ENCODE measurements at places on chromosomes 5 and 9. TPM values are rescaled to one million over a fixed set of nuclear protein-coding genes. Genes with fewer than 3 reads are reported as not detected.
A peak's percentile ranks its signal among the peaks of the same experiment; 100 is the strongest.

- no peak overlapping the region for H3K4me3 ChIP-seq
- no peak overlapping the region for H3K27ac ChIP-seq
- peaks cover 30% of the 10 kb centered on the region for H3K4me1 ChIP-seq
- H3K36me3 ChIP-seq = no peaks in the 10 kb centered on the region
- H3K27me3 ChIP-seq = no peaks in the 10 kb centered on the region
These were observed 2.2 kb upstream of the TSPAN17 start for GRCh38 chr5:176644878-176645670.

GRCh38 chr5:174520420-174521396 is 203.7 kb upstream of the MSX2 start:
- H3K4me3 ChIP-seq = no peak overlapping the region
- H3K27me3 ChIP-seq = no peaks in the 10 kb centered on the region
- H3K4me1 ChIP-seq = no peaks in the 10 kb centered on the region
- H3K27ac ChIP-seq = no peak overlapping the region
- H3K36me3 ChIP-seq = no peaks in the 10 kb centered on the region

DNA sequence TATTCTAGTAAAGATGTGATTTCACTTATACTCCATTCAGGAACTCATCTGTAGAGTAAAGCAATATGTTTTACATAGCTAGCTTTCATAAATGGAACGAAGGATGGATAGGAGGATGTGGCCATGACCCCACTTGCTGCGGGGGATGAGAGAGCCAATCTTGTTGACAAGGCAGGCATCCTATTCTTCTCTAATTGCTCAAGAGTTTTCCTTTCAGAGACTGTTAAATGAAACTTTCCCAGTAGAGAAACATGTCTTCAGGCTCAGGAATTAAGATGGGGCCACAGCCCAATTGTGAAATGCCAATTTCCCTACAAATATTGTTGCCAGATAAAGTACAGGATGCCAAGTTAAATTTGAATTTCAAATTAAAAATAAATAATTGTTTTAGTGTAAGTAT is 196.2 kb upstream of the TUT7 start:
- H3K27me3 ChIP-seq = no peaks in the 10 kb centered on the region
- H3K4me1 ChIP-seq = no peaks in the 10 kb centered on the region
- DNase-seq = no peak
- no peaks in the 10 kb centered on the region for H3K36me3 ChIP-seq
- no peak overlapping the region for H3K4me3 ChIP-seq

DNA sequence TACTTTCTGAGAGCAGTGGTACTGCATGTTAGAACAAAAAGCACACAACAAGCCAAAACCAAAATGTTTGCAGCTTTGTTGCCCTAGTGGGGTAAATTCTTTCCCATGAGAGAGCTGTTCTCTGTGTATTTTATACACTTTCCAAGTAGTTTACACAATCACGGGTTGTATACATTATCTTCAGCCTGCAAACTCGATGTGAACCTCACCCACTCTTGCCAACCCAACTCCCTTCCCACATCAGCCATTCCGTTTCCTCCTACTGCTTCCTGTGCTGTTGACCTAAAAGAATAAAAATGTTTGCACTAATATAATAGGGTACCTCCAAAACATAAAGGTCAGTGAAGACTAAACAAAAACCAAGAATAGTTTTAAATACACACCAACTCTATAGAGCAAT is 47.0 kb downstream of the IQGAP2 start:
- peaks cover 9% of the 10 kb centered on the region for H3K4me1 ChIP-seq
- peaks cover 3% of the 10 kb centered on the region for H3K36me3 ChIP-seq
- H3K27ac ChIP-seq = no peak overlapping the region
- H3K27me3 ChIP-seq = no peaks in the 10 kb centered on the region
- no peak for DNase-seq

GRCh38 chr5:134380346-134380745 is 9.0 kb downstream of the UBE2B start:
- no peaks in the 10 kb centered on the region for H3K27me3 ChIP-seq
- H3K27ac ChIP-seq = no peak overlapping the region
- H3K36me3 ChIP-seq = peaks cover 61% of the 10 kb centered on the region
- no peak overlapping the region for H3K4me3 ChIP-seq

- no peaks in the 10 kb centered on the region for H3K4me1 ChIP-seq
- no peak overlapping the region for H3K4me3 ChIP-seq
- no peaks in the 10 kb centered on the region for H3K36me3 ChIP-seq
- H3K27ac ChIP-seq = no peak overlapping the region
- no peak for DNase-seq
These were observed 162.3 kb downstream of the COX7C start for GRCh38 chr5:86780018-86780417.

- no peak overlapping the region for H3K4me3 ChIP-seq
- no peak overlapping the region for H3K27ac ChIP-seq
- no peaks in the 10 kb centered on the region for H3K4me1 ChIP-seq
- no peak for DNase-seq
These were observed 1989.3 kb upstream of the WWC1 start for GRCh38 chr5:166302166-166302565.

- no peaks in the 10 kb centered on the region for H3K27me3 ChIP-seq
- DNase-seq = no peak
- no peak overlapping the region for H3K27ac ChIP-seq
- H3K4me3 ChIP-seq = no peak overlapping the region
- no peaks in the 10 kb centered on the region for H3K4me1 ChIP-seq
These were observed 171.9 kb upstream of the GDNF start for GRCh38 chr5:38011668-38012188.

GRCh38 chr5:148786456-148786855 is 40.0 kb upstream of the ADRB2 start:
- no peaks in the 10 kb centered on the region for H3K27me3 ChIP-seq
- no peaks in the 10 kb centered on the region for H3K36me3 ChIP-seq
- no peaks in the 10 kb centered on the region for H3K4me1 ChIP-seq
- no peak overlapping the region for H3K4me3 ChIP-seq

DNA sequence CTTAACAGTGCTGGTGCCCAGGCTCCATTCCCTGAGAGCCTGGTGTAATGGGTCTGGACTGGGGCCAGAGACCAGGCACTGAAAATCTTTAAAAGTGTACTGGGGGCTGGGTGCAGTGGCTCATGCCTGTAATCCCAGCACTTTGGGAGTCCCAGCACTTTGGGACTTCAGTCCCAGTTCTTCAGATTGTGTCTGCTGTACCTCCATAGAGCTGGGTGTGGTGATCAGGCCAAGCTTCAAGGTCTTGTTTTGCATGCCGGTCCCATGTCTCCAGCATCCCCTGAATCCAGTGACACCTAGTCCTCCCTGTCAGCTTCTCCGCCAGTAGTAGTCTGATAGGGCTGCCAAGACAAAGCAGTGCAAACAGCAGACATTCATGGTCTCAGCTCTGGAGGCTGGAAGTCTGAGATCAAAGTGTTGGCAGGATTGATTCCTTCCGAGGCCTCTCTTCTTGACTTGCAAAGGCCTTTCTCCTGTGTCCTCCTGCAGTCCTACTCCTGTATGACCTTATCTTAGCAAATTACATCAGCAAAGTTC is 108.2 kb downstream of the SYK start:
- no peaks in the 10 kb centered on the region for H3K36me3 ChIP-seq
- no peak overlapping the region for H3K27ac ChIP-seq
- H3K4me3 ChIP-seq = no peak overlapping the region
- DNase-seq = no peak
- H3K27me3 ChIP-seq = no peaks in the 10 kb centered on the region

- H3K4me3 ChIP-seq = no peak overlapping the region
- no peaks in the 10 kb centered on the region for H3K36me3 ChIP-seq
- no peaks in the 10 kb centered on the region for H3K27me3 ChIP-seq
- DNase-seq = no peak
- H3K4me1 ChIP-seq = peaks cover 6% of the 10 kb centered on the region
- no peak overlapping the region for H3K27ac ChIP-seq
These were observed 5.1 kb downstream of the PKN3 start for GRCh38 chr9:128707446-128707845.

DNA sequence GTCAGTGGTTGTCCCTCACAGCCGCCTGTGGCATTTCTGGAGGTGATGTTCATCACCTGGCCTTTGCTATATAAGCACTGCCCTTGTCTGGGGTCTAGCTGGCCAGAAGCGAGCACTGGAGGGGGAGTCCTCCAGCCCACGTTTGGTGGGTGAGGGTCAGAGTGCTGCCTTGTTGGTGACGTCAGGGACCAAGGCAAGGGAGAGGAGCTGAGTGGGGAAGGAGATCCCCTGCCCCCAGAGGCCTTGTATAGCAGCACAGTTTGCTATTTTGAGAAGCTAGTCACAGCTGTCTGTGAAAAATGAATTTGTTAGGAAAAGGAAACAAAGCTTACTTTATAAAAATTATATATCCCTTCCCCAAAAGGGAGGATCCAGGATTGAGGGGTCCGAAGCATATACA is 49.8 kb downstream of the SYK start:
- no peaks in the 10 kb centered on the region for H3K27me3 ChIP-seq
- no peak overlapping the region for H3K4me3 ChIP-seq
- peak overlapping the region; percentile 1 for H3K27ac ChIP-seq
- no peaks in the 10 kb centered on the region for H3K4me1 ChIP-seq
- DNase-seq = no peak
- peaks cover 4% of the 10 kb centered on the region for H3K36me3 ChIP-seq

GRCh38 chr9:98396656-98397055 is 141.2 kb upstream of the TBC1D2 start:
- no peak overlapping the region for H3K27ac ChIP-seq
- H3K27me3 ChIP-seq = no peaks in the 10 kb centered on the region
- no peaks in the 10 kb centered on the region for H3K36me3 ChIP-seq
- H3K4me3 ChIP-seq = no peak overlapping the region

- H3K27ac ChIP-seq = no peak overlapping the region
- H3K4me3 ChIP-seq = no peak overlapping the region
- H3K4me1 ChIP-seq = no peaks in the 10 kb centered on the region
These were observed 85.4 kb downstream of the TMEM167A start for GRCh38 chr5:82991678-82992323.

DNA sequence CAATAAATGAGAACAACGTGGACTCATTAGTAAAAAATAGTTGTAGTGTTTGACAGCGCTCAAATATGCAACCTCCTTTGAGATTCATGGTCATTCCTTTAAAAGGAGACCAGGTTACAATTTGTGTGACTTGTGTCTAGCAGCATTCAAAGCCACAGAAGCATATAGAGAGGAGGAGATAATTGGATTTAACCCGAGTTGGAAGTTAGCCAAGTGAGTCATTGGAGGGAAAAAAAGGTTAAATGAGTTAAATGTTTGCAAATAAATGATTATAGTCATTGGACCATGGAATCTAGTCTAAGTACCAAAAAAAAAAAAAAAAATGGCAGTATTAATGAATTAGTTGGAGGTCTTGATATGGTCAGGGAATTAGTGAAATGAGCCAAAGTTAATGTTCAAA is 90.9 kb downstream of the ITGA1 start:
- H3K27me3 ChIP-seq = no peaks in the 10 kb centered on the region
- no peak overlapping the region for H3K4me3 ChIP-seq
- no peaks in the 10 kb centered on the region for H3K4me1 ChIP-seq
- no peak for DNase-seq

DNA sequence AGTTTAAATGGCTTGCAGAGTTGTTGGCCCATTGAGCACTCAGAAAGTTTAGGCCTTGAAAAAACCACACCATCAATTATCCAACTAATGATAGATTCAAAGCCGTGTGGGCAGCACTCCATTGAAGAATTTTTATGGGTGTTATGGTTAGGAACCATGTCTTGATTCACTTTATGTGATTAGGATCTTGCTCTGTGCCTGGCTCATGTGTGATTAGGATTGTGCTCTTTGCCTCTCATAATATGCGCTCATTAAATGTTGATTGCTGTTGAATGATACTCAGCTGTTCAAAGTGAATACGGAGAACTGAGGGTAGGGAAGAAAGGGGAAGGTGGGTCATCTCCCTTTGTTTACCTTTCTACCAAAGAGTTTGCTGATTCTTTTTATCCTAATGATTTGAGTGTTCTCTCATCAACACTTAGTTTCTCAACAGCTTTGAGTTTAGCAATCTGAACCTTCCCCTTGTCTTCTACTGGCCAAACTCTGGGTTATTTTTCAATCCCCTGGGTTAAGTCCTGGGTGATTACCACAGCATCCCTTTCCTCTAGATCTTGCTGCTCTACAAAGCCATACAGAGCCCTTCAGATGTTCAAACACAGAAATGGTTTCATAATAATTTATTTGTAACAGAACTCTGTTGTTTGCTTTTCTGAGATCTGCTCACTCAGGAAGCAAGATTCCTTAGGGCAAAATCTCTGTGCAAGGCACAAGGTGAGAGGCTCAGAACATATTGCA is 668.8 kb upstream of the RGMB start:
- no peak overlapping the region for H3K27ac ChIP-seq
- no peak for DNase-seq
- H3K36me3 ChIP-seq = no peaks in the 10 kb centered on the region
- H3K4me1 ChIP-seq = no peaks in the 10 kb centered on the region
- H3K4me3 ChIP-seq = no peak overlapping the region

GRCh38 chr5:122153774-122154173 is 24.4 kb downstream of the ZNF474 start:
- H3K36me3 ChIP-seq = no peaks in the 10 kb centered on the region
- H3K4me1 ChIP-seq = no peaks in the 10 kb centered on the region
- no peak overlapping the region for H3K4me3 ChIP-seq

Gene PCDHGA6
- total RNA-seq = 2.5 TPM

Gene HAVCR2
- 2.6 TPM for total RNA-seq

Gene PROP1
- total RNA-seq = not detected

Gene MYOZ3
- total RNA-seq = not detected

Gene DELE1
- 124 TPM for total RNA-seq

Gene SPOCK1
- not detected for total RNA-seq

Gene ENTREP1
- total RNA-seq = not detected

Gene CDX1
- not detected for total RNA-seq

Gene C7
- not detected for total RNA-seq

Gene PCDHGC3
- total RNA-seq = 1.9 TPM

Gene PLAA
- 22.5 TPM for total RNA-seq

Gene LCN1
- total RNA-seq = not detected

Gene GPR150
- total RNA-seq = 0.27 TPM

Gene B4GALT1
- 197 TPM for total RNA-seq

Gene PROB1
- total RNA-seq = 3.0 TPM
